Effector memory CD8-positive, alpha-beta T cell (primary cell): ENCODE measurements at places on chromosomes 12 and 14.

GRCh38 chr14:95033031-95033430 is 124.3 kb downstream of the DICER1 start:
- H3K36me3 ChIP-seq, result no peaks in the 10 kb centered on the region
- DNase-seq, result no peak
- H3K4me3 ChIP-seq, result no peak overlapping the region
- no peaks in the 10 kb centered on the region for H3K4me1 ChIP-seq
- no peak overlapping the region for H3K27ac ChIP-seq

- H3K4me1 ChIP-seq, result no peaks in the 10 kb centered on the region
- H3K27ac ChIP-seq, result no peak overlapping the region
- H3K36me3 ChIP-seq, result no peaks in the 10 kb centered on the region
- H3K4me3 ChIP-seq, result no peak overlapping the region
Observed at GRCh38 chr12:29024117-29024516, 125.0 kb upstream of the FAR2 start.

GRCh38 chr12:32025906-32026305 is 66.7 kb downstream of the RESF1 start:
- peak overlapping the region; percentile 3 for H3K4me3 ChIP-seq
- H3K27me3 ChIP-seq, result no peaks in the 10 kb centered on the region
- DNase-seq, result peak; percentile 5
- H3K36me3 ChIP-seq, result no peaks in the 10 kb centered on the region

DNA sequence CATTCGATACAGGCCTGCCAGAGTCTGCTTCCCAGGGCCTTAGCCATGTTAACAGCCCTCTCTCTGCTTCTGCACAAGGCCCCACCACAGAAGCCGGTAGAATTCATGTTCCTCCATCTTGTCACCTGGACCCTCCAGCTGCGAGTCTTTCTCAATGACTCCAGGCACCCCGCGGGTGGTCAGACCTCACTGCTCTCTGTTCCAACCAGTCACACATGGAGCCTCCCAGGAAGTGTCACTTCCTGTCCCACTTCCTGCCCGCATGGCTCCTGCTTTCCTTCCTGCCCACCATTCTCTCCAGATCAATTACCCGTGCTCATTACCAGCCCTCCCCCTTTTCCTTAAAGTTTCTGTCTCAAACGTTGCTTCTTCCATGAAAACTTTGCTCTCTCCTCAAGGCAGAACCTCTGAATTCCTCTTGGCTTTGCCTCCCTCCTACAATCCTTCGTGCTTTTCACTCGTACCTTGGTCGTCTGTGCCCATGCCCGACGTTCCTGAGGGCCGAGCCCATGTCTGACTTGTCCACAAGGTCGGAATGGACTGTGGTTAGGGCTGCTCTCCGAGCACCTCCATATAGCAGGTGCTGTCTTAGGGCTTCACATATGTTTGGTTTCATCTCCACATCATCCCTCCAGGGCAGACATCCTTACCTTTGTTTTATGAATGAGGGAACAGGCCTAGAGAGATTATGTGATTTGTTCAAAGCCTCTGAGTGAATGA is 172.1 kb downstream of the TSPAN9 start:
- H3K27ac ChIP-seq, result no peak overlapping the region
- no peak for DNase-seq
- no peaks in the 10 kb centered on the region for H3K36me3 ChIP-seq
- H3K27me3 ChIP-seq, result peaks cover 26% of the 10 kb centered on the region
- peaks cover 6% of the 10 kb centered on the region for H3K4me1 ChIP-seq

DNA sequence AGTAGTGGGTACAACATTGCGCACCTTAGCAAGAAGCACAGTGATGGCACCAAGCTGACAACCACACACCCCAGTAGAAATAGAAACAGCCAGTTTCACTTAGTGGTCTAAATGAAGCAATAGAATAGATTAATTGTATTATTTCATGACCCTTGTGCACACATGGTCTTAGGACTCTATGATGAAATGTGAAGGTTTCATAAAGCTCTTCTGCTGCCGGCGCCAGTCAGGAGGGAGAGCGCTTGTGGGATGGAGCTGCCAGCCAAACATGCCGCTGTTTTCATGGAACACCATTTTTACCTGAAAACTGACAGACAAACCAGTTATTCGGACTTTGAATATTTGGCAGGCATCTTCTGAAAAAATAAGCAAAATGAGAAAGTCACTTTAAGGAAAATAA is 100.0 kb downstream of the PPP2R5C start:
- H3K4me1 ChIP-seq, result peaks cover 45% of the 10 kb centered on the region
- H3K4me3 ChIP-seq, result no peak overlapping the region
- H3K27ac ChIP-seq, result no peak overlapping the region

- no peak for DNase-seq
- no peaks in the 10 kb centered on the region for H3K36me3 ChIP-seq
- H3K27me3 ChIP-seq, result peaks cover 24% of the 10 kb centered on the region
- H3K27ac ChIP-seq, result no peak overlapping the region
- no peaks in the 10 kb centered on the region for H3K4me1 ChIP-seq
Observed at GRCh38 chr12:116318576-116319232, 41.2 kb upstream of the MED13L start.

GRCh38 chr14:61611880-61612630 is 83.3 kb upstream of the HIF1A start:
- H3K4me1 ChIP-seq, result peaks cover 1% of the 10 kb centered on the region
- H3K4me3 ChIP-seq, result no peak overlapping the region
- no peak for DNase-seq
- no peaks in the 10 kb centered on the region for H3K27me3 ChIP-seq
- no peaks in the 10 kb centered on the region for H3K36me3 ChIP-seq

- H3K36me3 ChIP-seq, result no peaks in the 10 kb centered on the region
- peaks cover 61% of the 10 kb centered on the region for H3K4me1 ChIP-seq
- H3K27me3 ChIP-seq, result no peaks in the 10 kb centered on the region
- peak overlapping the region; percentile 97 for H3K27ac ChIP-seq
- H3K4me3 ChIP-seq, result peak overlapping the region; percentile 72
- DNase-seq, result peak; percentile 39
Observed at GRCh38 chr14:98210045-98210672, 1061.8 kb downstream of the BCL11B start.

- DNase-seq, result no peak
- no peaks in the 10 kb centered on the region for H3K27me3 ChIP-seq
- peaks cover 23% of the 10 kb centered on the region for H3K36me3 ChIP-seq
- H3K4me1 ChIP-seq, result peaks cover 37% of the 10 kb centered on the region
Observed at GRCh38 chr12:6927379-6928021, at the start of gene ATN1. Gene ATN1, plus strand, starts transcription at chr12:6927959. Its CDS starts 6,043 bp downstream, at chr12:6934002.

DNA sequence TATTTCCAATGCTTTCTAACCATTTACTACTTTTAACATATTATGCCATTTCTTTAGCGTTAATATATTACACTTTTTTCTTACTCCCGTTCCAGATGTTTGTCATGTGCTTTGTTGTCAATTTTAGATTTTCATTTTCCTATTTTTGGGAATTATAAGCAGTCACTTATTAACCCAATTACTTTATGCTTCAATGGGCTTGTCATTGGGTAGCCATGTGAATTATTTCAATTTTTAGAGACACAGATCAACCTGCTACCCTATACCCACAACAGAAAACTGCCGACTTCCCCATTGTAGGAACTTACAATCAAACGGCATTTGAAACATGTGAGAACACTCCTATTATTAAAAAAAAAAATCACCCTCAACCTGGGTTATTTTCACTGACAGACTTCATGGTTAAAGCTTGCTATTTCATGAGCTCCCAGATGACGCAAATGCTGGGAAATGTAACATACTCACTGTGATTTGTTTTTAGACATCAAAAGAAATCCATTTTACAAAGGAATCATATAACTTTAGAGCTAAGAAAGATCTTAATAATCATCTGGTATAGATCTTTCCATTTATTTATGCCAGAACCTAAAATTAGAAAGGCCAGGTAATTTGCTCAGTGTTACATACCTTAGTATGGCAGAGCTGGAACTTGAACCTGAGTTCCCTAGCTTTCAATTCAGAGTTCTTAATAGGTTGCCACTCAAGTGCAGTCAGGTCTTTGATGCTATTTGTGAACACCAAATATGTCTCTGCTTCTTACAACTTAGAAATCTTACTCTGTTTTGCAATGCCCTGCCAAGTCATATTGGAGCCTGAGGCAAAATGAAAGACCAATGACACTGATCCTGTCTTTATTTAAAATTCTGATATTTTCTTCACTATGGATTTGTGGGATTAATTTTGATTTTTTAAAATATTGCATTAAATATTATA is 340.4 kb downstream of the RAD51B start:
- no peak overlapping the region for H3K4me3 ChIP-seq
- H3K4me1 ChIP-seq, result no peaks in the 10 kb centered on the region
- H3K36me3 ChIP-seq, result no peaks in the 10 kb centered on the region
- DNase-seq, result no peak
- no peaks in the 10 kb centered on the region for H3K27me3 ChIP-seq
- no peak overlapping the region for H3K27ac ChIP-seq

GRCh38 chr14:41608681-41609390 is 2.2 kb downstream of the LRFN5 start:
- no peak for DNase-seq
- no peaks in the 10 kb centered on the region for H3K36me3 ChIP-seq
- peaks cover 7% of the 10 kb centered on the region for H3K4me1 ChIP-seq

DNA sequence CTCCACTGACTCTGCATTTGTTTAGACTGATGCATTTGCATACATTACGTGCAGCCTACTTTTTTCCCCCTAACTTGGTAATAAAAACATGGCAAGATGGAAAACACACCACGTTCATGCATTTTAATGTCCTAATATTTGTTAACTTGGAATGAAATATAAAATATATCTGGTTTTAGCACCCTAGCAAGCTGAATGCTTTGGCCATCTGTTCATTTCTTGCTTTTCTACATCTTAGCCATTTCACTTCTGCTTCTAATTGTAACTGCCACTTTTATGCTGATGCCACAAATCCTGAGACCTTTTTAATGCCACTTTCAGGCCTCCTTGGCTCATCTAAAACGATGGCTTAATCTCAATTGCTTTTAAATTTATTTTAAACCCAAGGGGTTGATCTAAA is 177.7 kb upstream of the RASSF8 start:
- no peak overlapping the region for H3K27ac ChIP-seq
- no peaks in the 10 kb centered on the region for H3K36me3 ChIP-seq
- no peak overlapping the region for H3K4me3 ChIP-seq
- H3K4me1 ChIP-seq, result no peaks in the 10 kb centered on the region
- DNase-seq, result no peak

GRCh38 chr12:72102150-72102549 is 163.5 kb downstream of the TPH2 start:
- DNase-seq, result no peak
- H3K27me3 ChIP-seq, result no peaks in the 10 kb centered on the region
- no peaks in the 10 kb centered on the region for H3K36me3 ChIP-seq
- H3K4me3 ChIP-seq, result no peak overlapping the region

- no peak overlapping the region for H3K4me3 ChIP-seq
- H3K27ac ChIP-seq, result no peak overlapping the region
- H3K4me1 ChIP-seq, result no peaks in the 10 kb centered on the region
Observed at GRCh38 chr12:46492471-46493085, 120.0 kb upstream of the SLC38A2 start.

DNA sequence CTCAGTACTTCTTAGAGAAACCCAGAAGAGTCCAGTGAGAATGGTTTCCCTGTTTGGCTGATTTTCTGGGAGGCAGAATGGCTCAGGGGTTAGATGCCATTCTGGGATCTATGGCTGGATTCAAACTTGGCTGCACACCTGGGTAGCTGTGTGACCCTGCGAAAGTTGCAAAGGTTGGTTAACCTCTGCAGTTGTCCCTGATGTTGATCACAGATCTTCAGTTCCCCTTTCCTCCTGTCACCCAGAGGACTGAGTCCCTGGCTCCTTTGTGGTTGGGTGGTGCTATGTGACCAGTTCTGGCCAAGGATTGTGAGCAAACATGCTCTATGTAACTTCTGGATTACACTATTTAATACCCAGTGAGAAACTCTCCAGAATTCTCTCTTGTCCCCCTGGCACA is 418.0 kb downstream of the RGS6 start:
- peaks cover 20% of the 10 kb centered on the region for H3K27me3 ChIP-seq
- no peaks in the 10 kb centered on the region for H3K36me3 ChIP-seq
- DNase-seq, result no peak
- no peak overlapping the region for H3K27ac ChIP-seq

DNA sequence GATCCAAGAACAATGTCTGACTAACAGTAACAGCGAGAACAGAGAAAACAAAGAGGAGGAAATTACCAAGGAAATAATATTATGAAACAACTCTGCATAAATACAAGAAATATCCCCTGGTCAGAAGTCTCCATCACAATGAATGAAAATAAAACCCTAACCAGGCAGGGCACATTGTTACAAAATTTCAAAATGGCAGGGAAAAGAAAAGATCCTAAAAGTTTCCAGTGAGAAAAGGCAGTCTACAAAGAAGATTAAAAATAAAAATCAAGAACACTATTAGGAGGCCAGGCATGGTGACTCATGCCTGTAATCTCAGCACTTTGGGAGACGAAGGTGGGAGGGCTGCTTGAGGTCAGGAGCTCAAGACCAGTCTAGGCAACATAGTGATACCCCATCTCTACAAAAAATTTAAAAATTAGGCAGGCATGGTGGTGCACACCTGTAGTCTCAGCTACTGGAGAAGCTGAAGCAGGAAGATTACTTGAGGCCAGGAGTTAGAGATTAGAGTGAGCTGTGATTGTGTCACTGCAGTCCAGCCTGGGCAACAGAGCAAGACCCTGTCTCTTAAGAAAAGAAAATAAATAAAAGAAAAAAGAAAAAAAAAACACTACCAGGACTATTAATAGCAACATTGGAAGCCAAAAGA is 47.8 kb downstream of the FERMT2 start:
- H3K4me1 ChIP-seq, result no peaks in the 10 kb centered on the region

- peaks cover 12% of the 10 kb centered on the region for H3K27me3 ChIP-seq
- H3K36me3 ChIP-seq, result no peaks in the 10 kb centered on the region
- no peaks in the 10 kb centered on the region for H3K4me1 ChIP-seq
- no peak overlapping the region for H3K4me3 ChIP-seq
- H3K27ac ChIP-seq, result no peak overlapping the region
- no peak for DNase-seq
Observed at GRCh38 chr12:93022603-93023340, 93.7 kb upstream of the EEA1 start.

- no peak overlapping the region for H3K27ac ChIP-seq
- H3K4me3 ChIP-seq, result no peak overlapping the region
- H3K36me3 ChIP-seq, result peaks cover 7% of the 10 kb centered on the region
- DNase-seq, result no peak
- H3K27me3 ChIP-seq, result no peaks in the 10 kb centered on the region
Observed at GRCh38 chr14:102964152-102964730, 41.8 kb downstream of the AMN start.

- no peaks in the 10 kb centered on the region for H3K4me1 ChIP-seq
- DNase-seq, result no peak
- no peak overlapping the region for H3K4me3 ChIP-seq
- H3K36me3 ChIP-seq, result no peaks in the 10 kb centered on the region
- peaks cover 26% of the 10 kb centered on the region for H3K27me3 ChIP-seq
Observed at GRCh38 chr12:106145539-106146447, 7.0 kb upstream of the NUAK1 start.

DNA sequence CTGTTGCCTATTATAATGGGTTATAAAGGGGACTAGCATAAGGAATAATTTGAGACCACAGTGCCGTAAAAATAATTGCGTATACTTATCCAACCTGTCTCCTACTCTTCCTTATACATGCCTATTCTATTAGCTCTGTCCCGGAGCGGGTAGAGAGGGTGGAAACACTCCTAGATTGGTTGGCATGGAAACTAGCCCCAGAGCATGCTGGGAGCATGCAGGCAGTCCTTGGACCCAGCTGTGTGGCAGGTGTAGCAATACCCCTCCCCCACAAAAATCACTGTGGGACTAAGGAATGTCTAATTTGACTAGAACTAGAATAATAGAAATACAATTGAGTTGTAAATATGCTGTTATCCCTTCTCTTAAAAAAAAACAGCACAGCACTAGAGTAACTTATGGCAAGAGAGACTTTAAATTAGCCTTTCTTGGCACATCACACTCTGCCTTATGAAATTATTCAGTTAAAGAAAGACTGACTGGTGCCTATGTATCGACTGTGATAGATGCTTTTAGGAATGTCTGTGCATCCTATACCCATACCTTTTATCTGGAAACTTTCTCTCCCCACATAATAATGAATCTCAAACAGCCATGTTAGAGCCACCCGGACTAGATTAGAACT is 244.0 kb upstream of the DAAM1 start:
- no peaks in the 10 kb centered on the region for H3K36me3 ChIP-seq
- no peaks in the 10 kb centered on the region for H3K4me1 ChIP-seq
- no peak overlapping the region for H3K4me3 ChIP-seq
- H3K27me3 ChIP-seq, result peaks cover 7% of the 10 kb centered on the region
